Stimulated activated memory B cell treated with anti-CD40 and anti-IgM and Interleukin-4, amounts not matched to agents 10 μg/mL and 1 μg/mL and 100 μg/mL, for 72 hours (primary cell): ENCODE measurements at places on chromosomes 12 and 14.
A peak's percentile ranks its signal among the peaks of the same experiment; 100 is the strongest.

DNA sequence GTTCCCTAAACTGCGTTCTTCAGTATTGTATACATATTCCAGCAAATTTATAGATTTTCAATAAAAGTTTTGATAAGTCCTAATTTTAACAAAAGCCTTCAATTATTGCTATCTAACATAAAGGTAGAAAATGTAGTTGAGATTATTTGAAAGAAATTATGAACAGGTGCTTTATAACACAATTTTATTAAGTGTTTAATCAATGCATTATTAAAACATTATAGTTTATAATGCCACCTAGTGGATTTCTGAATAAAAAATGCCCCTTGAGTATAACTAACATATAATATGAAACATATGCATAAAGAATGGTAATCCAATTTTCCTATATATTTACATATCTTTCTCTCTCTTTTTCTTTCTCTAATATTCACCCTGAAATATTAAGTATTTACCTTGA lies 515.3 kb downstream of the SLC6A15 start:
- no peak for ATAC-seq

GRCh38 chr12:54018468-54018984 lies 9.7 kb upstream of the HOXC6 start:
- ATAC-seq: no peak

GRCh38 chr12:10102322-10102721 lies 3.5 kb upstream of the CLEC1A start:
- no peak for ATAC-seq

DNA sequence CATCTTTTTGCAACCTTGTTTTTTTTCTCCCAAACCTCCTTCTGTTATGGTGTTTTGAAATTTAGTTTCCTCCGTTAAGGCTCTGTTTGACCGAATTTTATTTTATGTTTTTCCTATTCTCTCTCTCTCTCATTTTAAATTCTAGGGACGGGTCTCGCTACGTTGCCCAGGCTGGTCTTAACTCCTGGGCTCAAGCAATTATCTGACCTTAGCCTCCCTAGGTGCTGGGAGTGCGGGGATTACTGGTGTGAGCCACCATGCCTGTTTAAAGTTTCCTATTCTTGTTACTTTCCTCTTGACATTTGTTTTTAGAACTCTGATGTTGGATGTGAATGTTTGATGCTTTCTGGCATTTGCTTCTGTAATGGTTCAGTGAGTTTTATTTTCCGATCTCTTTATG lies 1.0 kb downstream of the ZC3H14 start:
- ATAC-seq: no peak

DNA sequence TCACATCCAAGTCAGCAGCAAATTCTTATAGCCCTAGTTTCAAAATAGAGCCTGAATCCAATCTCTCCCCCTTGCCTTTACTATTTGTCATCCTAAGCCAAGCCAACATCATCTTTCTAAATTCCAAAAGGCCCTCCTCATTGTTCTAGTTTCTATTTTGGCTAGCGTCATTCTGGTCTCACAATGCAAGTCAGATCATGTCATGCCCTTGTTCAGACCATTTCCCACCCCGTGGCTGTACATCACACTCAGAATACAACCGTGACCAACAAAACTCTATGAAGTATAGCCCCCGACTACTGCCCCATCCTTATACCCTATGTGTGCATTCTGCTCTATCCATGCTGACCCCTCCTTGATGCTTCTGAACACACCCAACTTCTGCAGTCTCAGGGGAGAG lies 12.3 kb upstream of the GNG2 start:
- ATAC-seq: no peak

DNA sequence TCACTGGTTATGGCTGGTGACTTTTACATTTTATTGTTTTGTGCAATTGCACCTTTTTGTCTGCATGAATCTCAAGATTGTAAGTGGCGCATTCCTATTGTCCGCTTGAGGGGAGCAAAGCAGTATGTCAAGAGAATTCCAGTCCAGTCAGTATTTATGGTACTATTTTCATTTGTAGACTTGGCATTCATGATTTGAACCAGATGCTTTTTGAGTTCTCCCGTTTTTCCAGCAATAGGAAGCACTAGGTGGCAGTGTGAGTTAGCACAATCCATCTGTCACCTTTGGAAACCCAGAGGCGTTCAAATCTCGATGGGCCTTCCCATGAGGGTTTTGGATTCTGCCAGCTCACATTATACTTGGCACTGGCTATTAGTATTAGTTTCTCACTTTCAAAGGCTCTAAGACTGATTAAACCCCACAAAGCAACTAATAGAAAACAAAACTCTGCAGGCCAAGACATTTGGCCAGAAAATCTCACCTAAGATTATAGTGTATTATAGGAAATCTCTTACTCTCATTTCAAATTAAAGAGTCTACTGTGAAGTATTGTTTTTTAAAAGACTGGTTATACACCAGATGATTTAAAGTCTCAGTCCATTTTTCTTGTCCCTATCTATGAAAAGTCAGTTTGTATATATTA lies 2.2 kb downstream of the DACT1 start:
- no peak for ATAC-seq

DNA sequence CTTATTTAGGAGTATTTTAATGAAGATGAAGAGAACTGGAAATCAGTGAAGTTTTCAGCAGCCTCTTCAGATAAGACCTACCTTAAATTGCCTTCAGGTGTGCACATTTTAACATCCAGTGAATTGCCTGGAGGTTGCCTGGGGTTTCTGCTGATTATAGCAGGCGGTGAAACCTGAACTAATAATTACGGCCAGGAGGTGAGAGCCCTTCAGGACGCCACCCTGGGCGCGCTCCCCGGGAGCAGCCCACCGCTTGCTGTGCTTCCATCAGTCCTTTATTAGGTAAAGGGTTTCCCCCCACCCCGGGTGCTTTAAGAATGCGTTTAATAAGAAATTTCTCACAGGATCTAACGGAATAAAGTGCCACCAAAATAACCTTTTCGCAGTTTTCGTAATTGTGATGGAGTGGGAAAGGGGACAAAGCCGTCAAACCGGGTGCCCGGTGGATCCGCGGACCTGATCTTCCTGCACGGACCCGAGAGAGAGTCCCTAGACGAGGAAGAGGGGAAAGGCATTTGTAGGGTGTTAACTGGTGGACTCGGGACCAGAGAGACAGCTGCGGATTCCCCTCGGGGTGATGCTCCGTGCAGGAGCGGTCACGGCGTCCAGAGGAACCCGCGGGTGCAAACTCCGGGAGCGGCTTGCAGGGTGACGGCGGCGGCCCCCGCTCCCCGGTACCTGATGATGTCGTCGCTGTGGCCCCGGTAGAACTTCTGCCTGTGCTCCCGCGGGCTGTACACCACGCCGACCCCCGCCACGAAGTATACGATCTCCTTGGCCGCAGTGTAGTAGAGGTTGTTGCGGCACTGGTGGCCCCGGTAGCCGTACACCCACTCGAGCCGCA lies 902 bp downstream of the EML5 start:
- ATAC-seq: no peak

DNA sequence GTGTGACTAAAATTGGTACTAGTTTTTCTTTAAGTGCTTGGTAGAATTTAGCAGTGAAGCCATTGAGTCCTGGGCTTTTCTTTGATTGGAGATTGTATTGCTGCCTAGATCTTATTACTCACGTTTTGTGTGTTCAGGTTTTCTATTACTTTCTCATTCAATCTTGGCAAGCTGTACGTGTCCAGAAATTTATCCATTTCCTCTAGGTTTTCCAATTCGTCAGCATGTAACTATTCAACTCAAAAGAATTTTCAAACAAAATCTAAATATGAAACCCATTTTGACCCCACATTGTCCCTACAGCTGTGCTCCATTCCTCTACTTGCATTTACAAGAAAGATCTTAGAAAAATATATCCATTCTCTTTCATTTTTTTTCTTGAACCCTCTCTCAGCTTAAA lies 1613.4 kb upstream of the SEL1L start:
- no peak for ATAC-seq

DNA sequence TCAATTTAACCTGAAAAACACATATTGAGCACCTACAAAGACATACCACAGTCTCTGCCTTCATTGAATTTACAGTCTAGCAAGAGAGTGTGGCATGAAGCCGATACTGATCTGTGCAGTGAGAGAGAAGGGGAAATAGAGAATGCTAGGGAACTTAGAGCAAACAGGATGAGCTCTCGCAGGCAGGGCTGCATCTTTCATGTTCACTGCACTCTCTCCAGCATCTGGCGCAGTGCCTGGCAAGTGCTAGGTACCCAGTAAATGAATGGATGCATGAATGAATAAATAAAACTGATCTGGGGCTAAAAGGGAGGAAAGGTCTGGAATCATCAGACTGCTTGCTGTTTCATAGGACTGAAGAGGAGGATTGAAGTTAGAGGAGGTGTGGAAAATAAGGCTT lies 256.5 kb upstream of the NPAS3 start:
- no peak for ATAC-seq

DNA sequence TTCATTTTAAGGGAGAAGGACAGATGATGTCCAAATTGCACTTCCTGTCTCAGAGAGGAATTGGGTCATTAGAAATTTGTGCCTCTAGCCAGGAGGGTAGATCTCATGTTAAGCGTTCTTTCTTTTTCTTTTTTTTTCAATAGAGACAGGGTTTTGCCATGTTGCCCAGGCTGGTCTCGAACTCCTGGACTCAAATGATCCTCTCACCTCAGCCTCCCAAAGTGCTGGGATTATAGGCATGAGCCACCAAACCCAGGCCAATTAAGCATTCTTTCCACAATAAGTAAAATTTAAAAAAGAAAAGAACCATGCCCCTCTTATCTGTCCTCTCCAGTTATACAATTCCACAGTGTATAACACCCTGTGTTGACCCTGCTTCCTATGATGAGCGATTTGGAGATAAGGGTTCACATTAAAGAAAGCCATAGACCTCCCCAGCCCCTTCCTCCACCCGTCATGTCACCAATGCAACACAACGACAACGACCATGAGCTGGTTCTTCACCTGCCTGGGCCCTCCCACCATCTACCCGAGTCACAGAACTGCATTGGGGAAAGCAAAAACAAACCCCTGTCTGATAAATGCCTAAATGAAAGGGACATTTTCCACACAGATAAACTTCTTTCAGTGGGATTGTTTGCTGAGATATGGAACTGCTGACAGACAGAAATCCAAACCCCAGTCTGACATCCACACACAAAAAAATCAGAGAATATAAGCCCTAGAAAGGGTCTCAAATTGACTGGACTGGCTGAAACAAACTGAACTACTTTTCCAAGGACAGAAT lies 37.3 kb downstream of the SSH1 start:
- no peak for ATAC-seq

DNA sequence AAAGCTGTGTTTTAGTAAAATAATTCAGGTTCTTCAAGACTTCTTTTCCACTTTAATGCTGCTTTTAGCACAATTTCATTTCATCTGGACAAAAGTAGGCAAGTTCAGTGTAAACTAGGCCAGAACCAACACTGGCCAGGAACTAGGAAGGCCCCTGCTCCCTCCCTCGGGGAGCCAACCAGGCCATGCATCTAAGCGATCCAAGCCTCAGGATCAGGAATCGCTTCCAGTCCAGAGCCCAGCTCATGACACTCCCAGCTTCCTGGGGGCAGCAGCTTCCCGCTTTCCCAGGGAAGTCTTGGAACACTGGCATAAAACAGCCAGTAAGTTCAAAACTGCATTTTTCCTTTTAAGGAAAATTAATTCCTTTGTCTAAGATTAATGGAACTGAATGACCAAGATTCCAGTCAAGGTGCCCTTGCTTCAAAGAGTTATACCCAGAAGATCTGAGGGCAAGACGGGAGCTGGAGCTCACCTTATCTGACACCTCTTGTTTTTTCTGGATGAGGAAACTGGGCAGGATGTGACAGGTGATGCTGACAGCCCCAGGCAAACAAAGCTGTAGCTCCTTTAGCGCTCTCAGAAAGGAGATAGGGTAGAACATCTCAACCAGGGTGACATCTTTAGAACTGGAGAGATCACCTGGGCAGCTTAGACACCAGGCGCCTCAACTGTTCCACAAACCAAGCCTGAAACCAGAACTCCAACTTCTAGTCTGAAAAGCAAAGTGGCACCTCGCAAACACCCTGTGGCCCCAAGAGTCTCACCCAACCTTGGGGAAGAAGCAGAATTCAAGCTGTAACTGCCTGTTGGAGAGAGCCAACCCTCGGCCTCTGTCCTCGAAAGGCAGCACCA lies 61.4 kb upstream of the PNMA1 start:
- ATAC-seq: no peak

GRCh38 chr14:104826189-104826860 lies 25.4 kb downstream of the ZBTB42 start:
- peak; percentile 93 for ATAC-seq

- no peak for ATAC-seq
Measured at GRCh38 chr14:54669721-54670561, 103.0 kb downstream of the SAMD4A start.

DNA sequence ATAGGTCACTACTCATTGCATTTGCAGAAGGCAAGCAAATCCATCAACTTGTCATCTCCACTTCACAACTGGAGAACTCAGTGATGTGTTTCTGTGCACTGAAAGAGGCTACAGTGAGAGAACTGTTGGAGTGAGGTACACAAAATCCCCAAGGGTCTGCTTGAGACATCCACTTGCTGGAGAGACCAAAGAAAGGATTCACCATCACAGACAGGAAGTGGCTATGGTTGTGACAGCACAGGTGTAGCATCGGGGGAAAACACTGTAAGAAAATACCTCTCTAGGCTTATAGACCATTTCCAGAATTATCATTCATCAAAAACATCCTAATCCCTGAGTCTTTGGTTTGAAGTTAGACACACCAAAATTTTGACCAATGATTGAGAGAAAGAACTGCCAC lies 201.3 kb upstream of the OR4E1 start:
- ATAC-seq: no peak

GRCh38 chr12:68918960-68919359 lies 14.0 kb downstream of the CPM start:
- ATAC-seq: no peak

DNA sequence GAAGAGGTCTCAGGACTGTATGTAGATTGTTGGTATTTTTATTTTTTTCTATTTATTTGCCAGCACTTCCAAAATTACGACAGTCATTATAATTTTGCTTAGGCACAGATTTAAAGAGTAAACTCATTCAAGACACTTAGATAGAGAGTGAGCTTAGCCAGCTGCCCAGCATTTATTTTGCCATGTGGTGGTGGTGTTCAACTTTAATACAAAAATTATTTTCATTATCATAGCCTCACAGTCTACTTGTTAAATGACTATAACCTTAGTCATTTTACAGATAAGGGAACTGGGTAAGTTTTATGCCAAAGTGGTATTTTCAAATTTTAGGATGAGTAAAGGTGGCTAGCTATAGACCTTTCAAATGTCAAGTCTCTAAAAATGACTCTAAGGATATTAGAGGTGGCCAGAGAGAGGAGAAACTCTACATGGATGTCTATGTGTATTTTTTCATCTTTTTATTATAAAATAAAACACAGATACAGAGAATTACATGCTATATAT lies 66.7 kb downstream of the LRRC9 start:
- peak; percentile 34 for ATAC-seq

DNA sequence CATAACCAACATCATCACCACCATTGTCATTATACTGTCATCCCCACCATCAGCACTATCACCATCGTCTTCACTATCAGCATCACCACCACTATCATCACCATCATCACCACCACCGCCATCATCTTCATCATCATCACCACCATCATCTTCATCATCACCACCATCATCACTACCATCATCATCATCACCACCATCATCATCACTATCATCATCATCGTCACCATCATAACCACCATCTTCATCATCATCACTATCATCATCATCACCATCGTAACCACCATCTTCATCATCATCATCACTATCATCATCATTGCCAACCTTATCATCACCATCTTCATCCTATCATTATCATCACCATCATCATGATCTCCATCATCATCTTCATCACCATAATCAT lies 39.0 kb downstream of the SVOP start:
- no peak for ATAC-seq

GRCh38 chr12:43098071-43098470 lies 453.9 kb downstream of the ADAMTS20 start:
- no peak for ATAC-seq
